ENCODE measurements at places on chromosomes 2 and 18.

- no peak for DNase-seq
Measured at GRCh38 chr2:232061265-232061664, 99.8 kb downstream of the DIS3L2 start.

- DNase-seq, result no peak
Measured at GRCh38 chr2:32977228-32977758, 30.5 kb downstream of the LTBP1 start.

- no peak for DNase-seq
Measured at GRCh38 chr2:142041996-142042395, 88.8 kb downstream of the LRP1B start.

DNA sequence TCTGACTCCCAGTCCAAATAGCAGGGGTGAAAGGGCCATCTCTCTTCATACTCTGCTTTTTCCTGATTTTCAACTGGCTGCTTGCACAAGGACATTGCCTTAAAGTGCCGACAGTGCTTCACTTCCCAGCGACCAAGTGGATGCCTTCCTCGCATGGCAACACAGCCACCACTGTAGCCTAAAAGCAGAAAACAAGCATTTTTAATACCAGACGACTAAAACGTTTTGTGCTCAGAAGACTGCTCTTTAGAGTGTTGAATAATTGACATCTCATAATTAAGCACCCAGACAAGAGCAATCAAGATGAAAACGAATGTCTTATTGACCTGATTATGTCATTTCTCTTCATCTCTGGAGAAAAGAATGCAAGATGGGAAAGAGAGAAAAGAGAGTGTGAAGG, 75.2 kb downstream of the PLA2R1 start:
- no peak for DNase-seq

DNA sequence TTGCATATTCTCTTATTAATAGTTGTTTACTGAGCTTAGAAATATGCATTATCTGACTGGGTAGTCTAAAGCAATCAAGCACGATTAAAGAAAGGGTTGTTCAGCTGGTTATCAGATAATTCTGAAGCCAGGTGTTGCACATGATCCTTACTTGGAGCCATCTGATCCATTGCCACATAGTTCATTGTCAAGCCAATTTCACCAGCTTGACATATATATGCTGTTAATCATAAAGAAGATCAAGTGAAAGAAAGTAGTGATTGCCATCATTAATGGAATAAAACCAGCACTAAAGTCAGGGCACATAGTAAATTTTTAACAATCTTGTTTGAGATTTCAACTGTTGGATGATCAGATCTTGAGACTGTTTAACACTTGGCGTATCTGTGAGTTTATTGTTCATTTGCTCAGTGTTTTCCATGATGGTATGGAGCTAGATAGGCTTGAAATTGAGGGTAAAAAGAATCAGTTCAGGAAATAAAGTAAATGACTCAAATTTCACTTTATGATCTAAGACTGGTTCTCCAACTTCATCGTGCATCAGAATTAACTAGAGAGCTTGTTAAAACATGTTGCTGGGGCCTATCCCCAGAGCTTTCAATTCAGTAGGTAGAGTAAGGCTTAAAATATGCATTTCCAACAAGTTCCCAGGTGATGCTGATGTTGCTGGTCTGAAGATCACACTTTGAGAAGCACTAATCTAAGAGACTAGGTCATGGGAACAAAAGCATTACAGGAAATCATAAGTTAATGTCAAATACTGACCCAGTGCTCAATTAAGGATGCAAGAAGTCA, 539.6 kb downstream of the SATB2 start:
- no peak for DNase-seq

DNA sequence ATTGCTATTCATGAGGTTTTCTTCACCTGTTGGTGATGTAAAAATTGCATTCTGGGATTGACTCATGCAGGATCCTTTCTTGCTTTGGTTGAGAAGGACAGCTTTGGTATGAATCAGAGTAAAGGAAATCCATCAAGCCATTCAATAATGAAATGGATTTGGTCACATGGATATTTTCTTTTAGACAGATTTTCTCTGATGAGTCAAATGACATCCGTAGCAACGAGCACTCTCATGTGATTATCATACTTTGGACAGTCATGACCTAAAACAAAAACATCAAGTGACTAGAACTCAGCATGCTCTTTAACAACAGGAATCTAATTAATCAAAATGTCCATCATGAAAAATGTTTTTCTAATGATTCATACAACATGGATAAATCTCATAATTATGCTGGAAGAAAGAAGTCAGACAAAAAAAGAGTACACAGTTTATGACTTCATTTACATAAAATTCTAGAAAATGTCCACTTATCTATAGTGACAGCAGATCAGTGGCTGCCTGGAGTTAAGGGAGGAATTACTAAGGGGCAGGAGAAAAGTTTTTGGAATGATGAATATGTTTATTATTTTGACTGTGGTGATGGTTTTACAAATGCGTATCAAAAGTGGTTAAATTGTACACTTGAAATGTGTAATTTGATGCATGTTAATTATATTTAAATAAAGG, 30.7 kb downstream of the TRAK2 start:
- peak; percentile 94 for DNase-seq

DNA sequence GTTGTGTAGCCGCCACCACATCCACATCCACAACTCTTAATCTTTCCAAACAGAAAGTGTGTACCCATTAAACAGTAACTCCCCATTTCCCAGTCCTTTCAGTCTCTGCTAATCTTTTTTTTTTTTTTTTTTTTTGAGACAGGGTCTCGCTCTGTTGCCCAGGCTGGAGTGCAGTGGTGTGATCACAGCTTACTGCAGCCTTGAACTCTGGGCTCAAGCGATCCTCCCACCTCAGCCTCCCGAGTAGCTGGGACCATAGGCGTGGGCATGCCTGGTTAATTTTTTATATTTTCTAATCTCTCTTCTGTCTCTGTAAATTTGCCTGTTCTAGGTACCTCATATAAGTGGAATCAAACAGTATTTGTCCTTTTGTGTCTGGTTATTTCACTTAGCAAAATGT, 3.6 kb downstream of the EIF2AK2 start:
- DNase-seq, result no peak

DNA sequence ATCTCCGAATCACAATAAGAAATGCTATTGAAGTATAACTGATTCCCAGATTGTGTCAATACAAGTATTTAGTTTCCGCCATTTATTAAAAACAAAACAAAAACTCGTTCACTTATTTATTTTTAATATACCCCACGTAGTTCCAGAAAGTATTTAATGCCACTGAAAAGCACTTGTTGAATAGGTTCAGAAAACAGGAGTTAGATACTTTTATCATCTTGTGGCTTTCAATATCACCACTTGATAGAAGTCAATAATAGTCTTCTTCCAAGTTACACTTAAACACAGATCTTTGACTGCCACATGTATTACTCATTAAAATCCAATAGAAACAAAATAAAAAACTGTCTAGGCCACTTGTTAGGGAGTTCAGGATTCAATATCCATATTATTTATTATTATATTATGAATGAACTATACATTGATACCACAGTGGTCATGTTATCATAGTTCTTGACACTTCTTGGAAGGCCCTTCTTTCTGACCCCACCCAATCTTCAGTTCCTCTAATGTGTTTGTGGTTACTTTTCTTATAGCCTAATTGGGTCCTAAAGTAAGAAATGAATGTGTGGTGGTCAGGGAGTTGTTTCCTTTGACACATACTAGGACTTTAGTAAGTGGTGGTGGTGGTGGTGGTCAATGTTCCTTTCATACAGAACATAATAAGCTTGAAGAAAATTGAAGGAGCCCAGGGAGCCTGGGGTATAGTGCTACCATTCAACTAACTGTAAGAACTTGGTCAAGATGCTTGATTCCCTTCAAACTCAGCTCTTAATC, 221.3 kb upstream of the ITGA4 start:
- no peak for DNase-seq

DNA sequence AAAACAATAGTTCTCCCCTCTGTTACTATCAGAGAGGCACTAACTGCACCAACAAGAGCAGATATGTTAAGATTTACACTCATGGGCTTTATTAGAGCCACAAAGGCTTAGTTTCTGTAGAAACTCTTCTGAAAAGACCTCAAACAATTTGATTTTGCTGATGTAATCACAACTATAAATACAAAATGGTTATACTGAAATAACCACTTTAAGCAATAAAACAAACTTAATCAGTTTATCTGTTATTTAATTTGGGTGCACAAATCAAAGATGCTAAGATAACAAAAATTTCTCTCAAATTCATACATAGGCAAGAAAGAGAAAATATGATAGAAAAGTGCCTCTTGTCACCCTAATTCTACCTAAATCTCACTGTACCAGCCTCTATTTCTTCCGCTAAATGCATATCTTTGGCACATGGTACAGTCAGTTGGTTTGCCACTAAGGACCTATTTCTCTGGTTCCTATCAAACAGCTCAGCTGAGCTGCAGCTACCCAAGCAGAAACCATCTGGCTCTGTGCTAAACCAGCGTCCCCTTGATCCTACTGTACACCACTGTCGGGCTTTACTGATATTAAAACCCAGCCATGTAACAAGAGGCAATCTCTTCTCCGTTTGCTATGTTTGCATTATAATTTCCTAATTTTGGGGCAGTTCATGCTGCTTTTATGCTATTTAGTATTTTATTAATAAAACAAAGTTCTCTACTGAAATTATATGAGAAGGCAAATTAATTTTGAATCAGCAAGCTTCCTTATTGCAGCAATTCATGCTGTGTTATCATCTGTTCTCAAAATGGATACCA, 60.1 kb downstream of the CWC22 start:
- DNase-seq, result no peak

- no peak for DNase-seq
Measured at GRCh38 chr2:151138507-151138906, 123.2 kb downstream of the RBM43 start.

DNA sequence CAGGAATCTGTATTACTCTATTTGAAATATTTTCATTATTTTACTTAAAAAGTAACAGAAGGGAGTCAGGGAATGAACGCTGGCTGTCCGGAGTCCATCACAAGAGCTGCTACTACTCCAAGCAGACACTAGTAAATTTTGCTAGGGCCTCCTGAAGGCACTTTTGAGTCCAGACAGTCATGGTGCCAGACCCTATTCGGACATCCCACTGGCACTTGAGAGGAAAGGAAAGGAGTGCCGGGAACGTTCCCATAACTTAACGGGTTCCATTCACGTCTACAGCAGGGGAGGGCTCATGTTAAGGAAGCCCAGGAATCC, 563 bp upstream of the GMCL1 start:
- no peak for DNase-seq

DNA sequence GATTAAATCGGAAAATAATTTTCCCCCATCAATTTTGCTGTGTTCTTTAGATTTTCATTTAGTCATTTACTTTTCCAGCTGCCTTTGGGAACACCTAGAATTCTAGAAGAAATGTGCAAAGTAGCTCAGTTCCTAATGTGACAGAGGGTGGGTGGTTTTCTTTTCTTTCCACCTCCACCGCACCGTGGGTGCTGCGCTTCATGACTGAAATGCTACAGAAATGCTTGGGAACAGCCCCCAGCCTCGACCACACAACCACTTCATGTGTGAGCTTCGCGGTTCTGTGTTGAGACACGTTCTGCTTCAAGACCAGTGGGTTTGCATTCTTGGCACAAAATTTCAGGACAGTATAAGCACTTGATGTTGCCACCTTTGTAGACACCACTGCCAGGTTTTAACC, 30.9 kb downstream of the E2F6 start:
- no peak for DNase-seq

GRCh38 chr2:168136392-168136977, 110.9 kb downstream of the STK39 start:
- DNase-seq, result peak; percentile 65

DNA sequence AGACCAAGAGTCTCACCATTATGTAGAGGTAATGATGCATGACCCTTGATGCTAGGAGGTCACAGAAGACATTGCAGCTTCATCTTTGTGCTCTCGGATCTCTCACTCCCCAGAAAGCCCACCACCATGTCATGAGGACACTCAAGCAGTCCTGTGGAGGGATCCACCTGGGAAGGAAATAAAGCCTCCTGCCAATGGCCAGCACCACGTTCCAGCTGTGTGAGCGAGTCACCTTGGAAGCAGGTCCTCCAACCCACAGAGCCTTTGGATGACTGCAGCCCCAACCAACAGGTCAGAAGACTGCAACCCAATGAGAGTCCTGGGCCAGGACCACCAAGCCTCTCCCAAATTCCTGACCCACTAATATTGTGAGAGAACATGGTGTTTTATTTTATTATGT, 38.4 kb downstream of the CYP26B1 start:
- no peak for DNase-seq

DNA sequence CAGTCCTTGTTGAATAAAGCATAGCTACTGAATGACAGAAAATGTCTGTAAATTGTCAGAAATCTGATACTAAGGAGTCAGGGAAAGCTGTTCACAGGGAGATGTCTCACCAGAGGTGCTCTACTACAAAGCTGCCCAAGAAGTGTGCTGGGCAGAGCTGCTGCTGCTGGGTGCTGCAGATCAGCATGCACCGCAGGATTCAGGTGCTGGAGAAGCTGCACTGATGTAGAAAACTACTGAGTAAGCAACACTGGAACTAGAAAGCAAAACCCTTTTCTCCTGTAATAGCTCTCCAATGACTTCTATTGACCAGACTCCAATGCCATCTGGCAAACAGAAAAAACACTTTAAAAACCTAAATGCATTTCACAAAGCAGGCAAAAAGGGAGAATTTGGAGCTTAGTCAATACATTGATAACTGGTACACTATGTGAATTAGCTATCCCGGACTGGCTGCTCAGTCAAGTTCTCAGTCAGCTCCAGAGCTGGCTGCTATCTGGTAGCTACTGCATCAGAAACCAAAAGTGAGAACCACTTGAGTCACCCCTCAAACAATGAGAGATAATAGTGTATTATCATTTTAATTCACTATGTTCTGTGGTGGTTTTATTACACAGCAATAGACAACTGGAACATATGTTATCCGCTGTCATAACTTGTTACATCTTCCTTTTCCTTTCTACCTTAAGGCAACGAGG, 493.1 kb downstream of the CPS1 start:
- DNase-seq, result no peak

- no peak for DNase-seq
Measured at GRCh38 chr2:74725287-74725686, 71.2 kb downstream of the SEMA4F start.

DNA sequence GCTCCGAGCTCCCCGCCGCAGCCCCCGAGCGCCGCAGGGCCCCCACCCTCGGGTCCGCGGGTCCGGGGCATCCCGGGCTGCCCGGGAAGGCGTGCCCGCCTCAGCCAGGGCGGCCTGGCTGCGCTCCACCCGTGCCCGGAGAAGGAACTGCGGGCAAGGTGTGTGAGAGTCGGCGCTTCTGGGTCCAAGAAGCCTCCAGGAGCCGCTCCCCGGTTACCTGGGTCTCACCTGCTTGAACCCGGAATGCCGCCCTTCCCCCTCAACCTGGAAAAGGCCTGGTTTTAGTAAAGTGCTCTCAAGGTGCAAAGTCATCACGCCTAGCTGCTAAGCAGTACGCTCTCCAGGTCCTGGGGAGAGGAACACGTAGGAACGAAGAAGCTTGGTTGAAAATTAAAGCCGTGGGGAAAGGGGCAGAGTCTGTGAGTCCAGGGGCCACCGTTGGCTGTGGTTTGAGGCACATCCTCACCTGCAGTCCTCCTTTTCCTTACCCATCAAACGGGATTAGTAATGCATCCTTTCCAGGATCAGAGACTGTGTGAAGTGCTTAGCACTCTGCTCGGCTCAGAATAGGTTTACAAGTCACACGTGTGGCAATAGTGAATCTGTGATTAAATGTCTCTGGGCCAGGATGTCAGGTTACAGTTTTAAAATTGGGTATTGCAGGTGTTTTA, 1.2 kb downstream of the ASAP2 start:
- no peak for DNase-seq
